ENCODE measurements at places on chromosomes 2 and 18.

DNA sequence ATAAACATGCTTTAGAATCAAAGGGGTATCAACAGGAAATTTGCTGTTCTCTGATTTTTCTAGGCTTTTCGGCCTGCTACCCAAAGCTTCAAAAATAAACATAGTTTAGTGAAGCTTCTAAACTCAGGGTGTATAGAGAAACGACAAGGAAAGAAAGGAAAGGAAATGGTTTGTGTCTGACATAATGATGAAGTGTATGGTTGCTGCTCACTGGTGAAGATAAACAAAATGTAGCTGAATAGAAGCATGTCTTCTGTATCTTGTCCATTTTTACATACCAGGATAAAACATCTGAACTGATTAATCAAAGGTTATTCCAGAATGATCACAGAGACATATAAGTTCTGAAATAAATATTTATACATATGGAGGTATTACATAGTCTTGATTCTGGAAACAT is 1324.6 kb upstream of the NRXN1 start:
- no peak for DNase-seq

GRCh38 chr2:230676546-230676945 is 36.1 kb upstream of the CAB39 start:
- no peak for DNase-seq

- peak; percentile 32 for DNase-seq
These were observed 103.5 kb upstream of the CTDP1 start for GRCh38 chr18:79575891-79576685.

DNA sequence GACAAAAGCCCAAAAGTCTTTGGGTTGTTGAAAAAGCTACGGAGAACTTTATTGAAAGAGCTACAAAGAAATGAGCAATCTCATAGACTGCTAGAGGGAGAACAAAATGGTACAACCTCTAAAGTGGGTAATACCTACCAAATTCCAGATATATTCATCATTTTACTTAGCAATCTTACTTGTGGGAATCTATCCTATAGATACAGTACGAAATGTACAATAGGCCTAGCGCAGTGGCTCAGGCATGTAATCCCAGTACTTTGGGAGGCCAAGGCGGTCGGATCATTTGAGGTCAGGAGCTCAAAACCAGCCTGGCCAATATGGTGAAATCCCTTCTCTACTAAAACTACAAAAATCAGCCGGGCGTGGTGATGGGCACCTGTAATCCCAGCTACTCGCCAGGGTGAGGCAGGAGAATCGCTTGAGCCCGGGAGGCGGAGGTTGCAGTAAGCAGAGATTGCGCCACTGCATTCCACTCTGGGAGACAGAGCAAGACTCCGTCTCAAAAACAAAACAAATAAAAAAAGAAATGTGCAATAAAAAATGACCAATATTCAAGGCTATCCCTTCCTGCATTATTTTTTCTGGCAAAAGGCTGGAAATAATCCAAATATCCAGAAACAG is 10.1 kb downstream of the EXOC6B start:
- no peak for DNase-seq

GRCh38 chr2:7929281-7929680 is 752.6 kb upstream of the ID2 start:
- no peak for DNase-seq

DNA sequence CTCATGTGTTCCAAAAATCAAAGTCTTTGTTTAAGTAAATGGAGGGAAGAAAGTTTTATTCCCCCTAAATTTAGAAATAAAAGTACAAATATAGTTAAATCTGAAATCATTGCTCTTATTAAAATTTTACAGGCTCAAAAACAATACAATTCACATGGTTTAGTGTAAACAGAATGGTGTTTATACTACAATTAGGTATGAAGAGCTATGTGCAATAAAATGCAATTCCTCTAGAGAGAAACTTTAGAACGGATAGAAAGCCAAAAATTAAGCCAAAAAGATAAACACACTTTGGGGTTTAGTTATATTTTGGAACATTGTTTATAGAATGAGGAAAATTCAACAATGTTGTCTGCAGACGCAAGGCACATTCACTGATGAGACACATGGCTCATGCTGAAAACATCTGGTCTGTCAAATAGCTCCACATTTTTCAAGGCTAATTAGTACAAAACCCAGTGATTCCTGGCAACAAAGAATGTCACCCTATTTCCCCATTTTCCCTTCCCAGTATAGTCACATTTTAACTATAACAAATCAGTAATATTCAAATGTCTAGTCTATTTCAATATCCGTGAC is 103.3 kb downstream of the EXOC6B start:
- DNase-seq, result no peak
